ENCODE measurements at places on chromosomes 3 and 15. TPM values are rescaled to one million over a fixed set of nuclear protein-coding genes. Genes with fewer than 3 reads are reported as not detected.

The CHST2 gene
- total RNA-seq = 15.1 TPM

The CAND2 gene
- 8.7 TPM for total RNA-seq

DNA sequence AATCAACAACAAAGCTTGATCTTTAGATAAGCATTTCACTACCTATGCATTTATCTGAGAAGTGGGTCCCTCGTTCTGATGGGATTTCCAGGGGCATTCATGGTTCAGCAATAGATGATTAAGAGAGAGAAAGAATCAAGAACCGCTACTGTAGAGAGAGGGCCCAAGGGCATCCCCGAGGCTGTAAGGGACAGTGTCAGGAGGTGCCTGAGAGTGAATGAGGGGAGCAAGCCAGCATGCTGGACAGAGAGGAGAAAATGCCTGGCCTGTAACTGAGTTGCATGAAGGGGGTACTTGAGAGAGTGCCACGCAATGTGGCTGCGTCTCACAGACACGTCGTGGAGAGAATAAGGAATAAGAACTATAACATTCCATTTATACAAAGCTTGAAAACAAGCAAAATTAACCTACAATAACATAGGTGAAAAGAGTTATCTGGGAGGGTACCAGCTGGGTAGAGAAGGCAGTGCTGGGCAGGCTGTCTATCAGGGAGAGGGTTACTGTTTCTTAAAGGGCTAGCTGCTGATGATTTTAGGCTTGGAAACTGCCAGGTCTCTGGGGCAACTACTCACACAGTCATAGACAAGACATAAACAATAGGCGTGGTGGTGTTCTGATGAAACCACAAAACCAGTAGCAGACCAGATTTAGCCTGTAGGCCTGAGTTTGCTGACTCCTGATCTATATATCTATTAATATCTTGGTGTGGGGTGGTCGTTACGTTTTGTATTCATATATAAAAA, 374.6 kb upstream of the CFAP20DC start:
- DNase-seq = no peak

The CHP1 gene
- total RNA-seq = 89.0 TPM

GRCh38 chr3:88301996-88302393, 152.2 kb downstream of the C3orf38 start:
- DNase-seq = no peak
